ENCODE measurements at places on chromosomes 4 and X.
A peak's percentile ranks its signal among the peaks of the same experiment; 100 is the strongest.

DNA sequence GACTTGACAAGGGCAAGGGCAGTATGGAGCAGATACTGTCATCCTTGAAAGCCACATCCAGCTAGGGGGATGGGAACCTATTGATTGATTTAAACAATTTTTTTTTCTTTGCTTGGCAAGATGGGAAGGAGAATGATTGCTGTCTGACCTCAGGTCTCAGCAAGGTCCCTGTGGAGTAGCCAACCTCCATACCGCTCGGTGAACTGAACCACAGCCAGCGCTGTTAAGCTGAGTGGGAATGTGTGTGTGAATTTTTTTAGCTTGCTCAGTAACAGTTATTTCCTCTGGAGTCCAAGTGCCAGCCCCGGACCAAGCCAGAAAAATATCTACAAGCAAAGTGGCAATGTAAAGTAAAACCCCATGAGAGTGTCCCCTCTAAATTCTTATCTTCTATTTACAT, 25.9 kb downstream of the DCX start:
- no peak for DNase-seq

DNA sequence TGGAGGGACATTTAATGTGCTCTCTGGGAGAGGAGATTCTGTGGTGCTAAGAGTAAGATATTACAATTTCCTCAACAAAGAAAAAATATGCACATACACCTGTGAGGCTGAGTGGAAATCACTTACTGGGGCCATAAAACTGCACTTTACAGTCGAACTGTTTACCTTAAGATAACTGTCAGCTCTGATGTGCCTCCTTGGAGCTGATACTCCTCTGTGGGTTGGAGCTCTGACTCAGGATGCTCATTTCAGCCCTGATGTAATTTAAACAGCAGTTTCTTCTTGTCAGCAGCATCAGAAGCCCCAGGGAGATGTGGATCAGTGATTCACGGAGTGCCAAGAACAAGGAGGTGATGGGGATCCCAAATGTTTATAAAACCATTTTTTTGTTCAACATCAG, 241.9 kb upstream of the SFRP2 start:
- DNase-seq: no peak

DNA sequence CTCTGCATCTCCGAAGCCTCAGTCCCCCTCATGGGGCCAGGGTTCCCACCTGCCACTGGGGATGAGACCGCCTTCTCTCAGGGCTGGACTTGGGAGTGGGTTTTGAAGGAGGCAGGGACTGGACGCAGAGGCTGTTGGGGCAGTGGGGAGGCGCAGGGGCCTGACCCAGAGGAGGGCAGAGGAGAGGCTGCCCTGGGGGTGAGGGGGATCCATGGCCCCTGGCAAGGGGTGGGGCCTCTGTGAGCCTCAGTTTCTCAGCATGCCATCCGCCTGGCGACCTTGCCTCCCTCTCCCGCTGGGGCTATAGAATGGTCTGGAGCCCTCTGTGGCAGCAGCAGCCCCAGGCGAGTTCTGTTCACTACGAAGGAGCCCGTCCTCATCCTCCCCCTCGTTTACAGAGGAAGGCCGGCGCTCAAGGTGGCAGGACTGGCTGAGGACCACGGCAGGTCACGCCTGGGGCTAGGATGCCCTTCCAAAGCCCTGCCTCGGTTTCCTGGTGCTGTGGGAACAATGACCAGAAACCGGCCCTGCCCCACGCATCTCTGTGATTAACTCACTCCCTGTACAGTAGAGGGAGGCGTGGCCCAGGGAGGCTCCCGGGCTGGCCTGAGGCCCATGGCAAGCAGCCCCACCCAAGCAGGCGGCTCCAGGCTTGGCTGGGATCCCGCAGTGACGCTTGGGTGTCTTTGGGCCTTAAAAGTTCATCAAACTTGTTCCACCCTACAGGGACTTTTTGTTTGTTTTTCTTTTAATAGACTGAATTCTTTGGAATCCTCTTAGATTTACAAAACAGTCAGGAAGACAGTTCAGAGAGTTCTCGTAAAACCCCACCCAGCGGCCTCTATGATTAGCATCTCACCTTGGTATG, 16.0 kb upstream of the SH3TC1 start:
- DNase-seq: no peak

GRCh38 chr4:93876754-93877153, 48.2 kb downstream of the ATOH1 start:
- no peak for DNase-seq

- peak; percentile 14 for DNase-seq
Observed at GRCh38 chr4:142984871-142985585, 138.9 kb upstream of the INPP4B start.

DNA sequence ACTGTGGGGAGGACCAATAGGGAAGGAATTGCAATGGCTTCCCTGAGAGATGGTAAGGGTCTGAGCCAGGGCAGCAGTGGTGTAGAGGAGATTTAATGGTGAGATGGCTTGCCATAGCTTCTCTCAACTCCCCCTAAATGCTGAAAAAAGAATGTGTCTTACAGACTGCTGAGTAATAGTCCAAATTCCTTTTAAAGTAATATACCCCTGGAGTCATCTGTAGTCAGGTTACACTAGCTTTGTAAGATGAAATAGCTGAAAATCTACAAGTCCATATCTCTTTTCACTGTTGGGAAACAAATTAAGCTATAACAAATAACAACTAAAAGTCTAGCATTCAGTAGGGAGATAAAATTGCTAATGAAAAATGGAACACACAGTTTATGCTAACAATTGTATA, 33.5 kb downstream of the MAPK10 start:
- no peak for DNase-seq

DNA sequence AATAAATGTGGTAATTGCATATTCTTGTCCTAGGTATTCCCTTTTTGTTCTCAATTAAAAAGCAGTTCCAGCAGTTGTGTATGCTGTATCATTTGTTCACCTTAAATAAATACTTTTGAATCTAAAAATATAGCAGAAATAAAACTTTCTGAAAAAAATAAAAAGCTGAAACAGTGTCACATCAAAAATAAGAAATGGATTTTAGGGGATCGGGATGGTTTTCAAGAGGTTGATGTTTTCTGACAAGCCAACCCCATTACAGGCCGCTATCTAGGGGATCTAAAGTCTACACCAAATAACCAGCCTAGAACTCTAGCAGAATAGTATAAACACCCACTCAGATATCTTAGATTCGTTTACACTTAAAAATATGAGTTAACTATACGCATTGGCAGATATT, 95.4 kb upstream of the MAML3 start:
- DNase-seq: peak; percentile 6

- DNase-seq: no peak
Observed at GRCh38 chr4:144463896-144464295, 182.1 kb upstream of the HHIP start.

DNA sequence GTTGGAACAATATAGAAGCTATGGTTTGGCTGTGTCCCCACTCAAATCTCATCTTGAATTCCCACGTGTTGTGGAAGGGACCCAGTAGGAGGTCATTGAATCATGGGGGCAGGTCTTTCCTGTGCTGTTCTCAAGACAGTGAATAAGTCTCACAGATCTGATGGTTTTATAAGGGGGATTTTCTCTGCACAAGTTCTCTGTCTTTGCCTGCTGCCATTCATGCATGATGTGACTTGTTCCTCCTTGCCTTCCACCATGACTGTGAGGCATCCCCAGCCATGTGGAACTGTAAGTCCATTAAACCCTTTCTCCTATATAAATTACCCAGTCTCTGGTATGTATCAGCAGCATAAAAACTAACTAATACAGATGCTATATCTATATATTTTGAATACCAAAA, 135.2 kb upstream of the EDNRA start:
- DNase-seq: no peak

DNA sequence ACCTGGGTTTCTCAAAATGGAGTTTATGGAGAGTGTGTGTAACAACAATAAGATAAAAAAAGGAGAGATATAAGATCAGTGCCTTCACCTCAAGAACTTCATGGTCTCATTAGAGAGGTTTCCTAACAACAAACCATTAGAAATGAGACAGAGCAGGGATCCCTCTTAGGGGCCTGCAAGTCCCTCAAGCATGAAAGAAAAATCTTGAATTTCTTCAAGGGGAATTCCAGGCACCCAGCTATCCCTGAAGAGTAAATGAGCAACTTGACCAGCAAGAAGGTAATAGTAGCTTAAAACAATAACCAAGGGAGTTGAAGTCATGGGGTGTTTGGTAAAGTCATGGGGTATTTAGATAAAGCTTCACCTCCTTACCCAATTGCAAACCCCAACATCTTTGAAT, 49.7 kb upstream of the TLR3 start:
- DNase-seq: no peak

DNA sequence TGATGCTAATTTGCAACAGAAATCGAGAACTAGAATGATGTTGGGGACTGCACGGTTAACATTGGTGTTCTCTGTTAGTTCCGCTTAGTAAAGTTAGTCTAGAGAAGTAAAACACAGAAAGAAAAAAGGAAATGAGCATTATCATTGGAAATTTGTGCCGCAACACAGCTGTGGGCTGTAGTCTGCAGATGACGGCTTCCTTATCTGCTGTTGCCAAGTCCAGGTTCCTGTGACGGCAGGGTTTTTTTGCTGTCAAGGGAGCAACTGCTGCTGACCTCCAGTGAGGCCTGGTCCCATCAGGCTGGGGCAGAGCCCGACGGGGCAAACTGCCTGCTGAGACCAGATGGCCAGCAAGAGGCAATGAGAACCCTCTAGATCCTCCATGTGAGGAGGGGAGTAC, 38.9 kb upstream of the PHEX start:
- no peak for DNase-seq

All from ACHN (cell line).